GM19239 (cell line): ENCODE measurements at places on chromosomes 4 and X.

GRCh38 chrX:120299928-120300327 lies 11.3 kb downstream of the TMEM255A start:
- no peak for DNase-seq

GRCh38 chr4:114229706-114230105 lies 250.3 kb upstream of the ARSJ start:
- DNase-seq = no peak

GRCh38 chr4:185991770-185992169 lies 77.2 kb upstream of the TLR3 start:
- no peak for DNase-seq

DNA sequence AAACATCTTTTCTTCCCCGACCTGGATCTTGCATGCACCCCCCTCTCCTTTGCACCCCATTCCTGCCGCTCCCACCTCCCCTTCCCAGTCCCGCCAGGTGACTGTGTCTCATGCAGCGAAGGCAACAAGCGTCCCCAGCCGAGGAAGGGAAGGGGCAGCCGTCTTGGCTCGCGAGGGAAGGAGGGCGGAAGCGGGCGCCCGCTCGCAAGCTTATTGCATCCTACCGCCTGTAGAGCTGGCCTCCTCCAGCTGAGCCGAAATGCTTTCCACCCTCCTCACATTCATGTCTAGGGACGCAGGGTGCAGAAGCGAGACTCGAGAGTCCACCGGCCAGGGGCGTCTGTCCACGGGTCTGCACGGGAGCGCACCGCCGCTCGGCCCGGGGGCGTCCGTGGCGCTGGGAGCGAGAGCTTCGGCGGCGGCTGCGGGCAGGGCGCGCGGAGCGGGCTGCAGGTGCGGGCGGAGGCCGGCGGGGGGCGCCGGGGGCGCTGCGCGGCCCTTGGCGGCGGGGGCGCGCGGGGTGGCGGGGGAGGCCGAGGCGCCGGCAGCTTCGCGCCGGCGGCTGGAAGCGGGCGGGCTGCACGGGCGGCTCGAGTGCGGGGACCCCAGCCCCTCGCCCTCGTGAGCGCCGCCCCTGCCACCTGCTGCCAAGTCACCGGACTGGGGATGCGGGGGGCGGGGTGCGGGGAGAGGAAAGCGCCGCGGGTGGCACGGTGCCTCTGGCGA lies at the start of gene KCNIP4:
Gene KCNIP4, minus strand, starts transcription at position 426 of the 726 bp plus-strand sequence.
- DNase-seq = no peak

- DNase-seq = no peak
These were observed 158.8 kb downstream of the IDS start for GRCh38 chrX:149346306-149346705.

- DNase-seq = no peak
These were observed 1.3 kb downstream of the PARM1 start for GRCh38 chr4:74934016-74934831.

GRCh38 chrX:40104985-40105834 lies 7.5 kb upstream of the BCOR start:
- no peak for DNase-seq

DNA sequence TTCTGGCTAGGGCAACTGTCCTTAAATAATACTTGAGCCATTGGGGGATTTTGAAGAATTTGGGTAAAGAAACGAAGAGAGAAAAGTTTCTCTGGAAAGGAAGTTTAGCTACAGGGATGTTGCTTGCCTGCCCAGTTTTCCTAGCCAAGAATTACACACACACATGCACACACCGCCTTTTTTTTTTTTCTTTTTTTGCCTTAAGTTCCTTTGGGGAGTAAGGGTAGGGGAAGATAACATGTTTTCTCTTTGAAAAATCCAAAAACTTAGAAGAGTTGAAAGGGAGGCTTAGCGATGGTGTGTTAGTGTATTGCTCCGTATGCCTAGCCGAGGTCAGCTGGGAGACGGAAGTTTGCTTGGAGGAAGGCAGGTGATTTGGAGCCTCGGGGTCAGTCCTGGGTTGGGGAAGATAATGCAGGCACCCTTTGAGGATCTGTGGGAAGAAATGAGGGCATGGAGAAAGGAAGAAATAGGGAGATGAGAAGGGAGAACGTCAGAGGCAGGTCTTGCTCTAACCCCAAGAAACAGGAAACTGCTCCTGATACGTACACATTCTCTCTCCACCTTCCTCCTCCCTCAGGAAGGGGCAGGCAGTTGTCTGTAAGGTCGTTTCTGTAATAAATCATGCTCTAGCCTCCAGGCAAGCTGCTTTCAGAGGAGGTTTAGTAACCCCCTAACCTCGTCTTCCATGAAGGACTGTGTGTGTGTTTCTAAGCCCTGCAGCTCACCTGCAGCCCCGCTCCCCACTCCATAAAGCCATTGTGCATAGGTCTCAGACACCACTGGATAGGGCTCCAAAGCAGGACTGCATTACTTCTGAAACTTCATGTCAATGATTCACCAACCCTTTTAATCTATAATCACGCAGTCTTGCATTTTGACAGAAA lies 10.5 kb downstream of the KLF3 start:
- no peak for DNase-seq

GRCh38 chr4:27081675-27082586 lies 221.3 kb downstream of the STIM2 start:
- peak; percentile 12 for DNase-seq

GRCh38 chr4:25580633-25581467 lies 74.8 kb upstream of the SLC34A2 start:
- no peak for DNase-seq

DNA sequence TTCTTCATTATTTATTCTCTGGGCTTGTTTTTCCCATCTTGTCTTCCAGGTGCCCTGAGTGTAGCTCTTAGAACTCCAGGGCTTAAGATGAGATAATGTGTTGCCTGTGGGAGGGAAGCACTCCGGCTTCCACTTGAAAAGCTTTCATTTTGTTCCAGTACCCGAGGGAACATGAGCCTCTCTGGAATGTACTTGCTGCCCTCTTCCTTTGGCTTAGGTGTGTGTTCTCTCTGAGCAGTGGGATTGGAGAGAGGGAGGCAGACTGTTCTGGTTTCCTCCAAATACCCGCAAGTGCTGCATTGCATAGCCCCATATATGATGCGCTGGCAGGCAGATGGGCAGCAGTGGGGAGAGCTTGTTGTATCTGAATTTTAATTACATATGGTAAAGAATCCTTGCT lies 861 bp upstream of the DTHD1 start:
- DNase-seq = no peak

DNA sequence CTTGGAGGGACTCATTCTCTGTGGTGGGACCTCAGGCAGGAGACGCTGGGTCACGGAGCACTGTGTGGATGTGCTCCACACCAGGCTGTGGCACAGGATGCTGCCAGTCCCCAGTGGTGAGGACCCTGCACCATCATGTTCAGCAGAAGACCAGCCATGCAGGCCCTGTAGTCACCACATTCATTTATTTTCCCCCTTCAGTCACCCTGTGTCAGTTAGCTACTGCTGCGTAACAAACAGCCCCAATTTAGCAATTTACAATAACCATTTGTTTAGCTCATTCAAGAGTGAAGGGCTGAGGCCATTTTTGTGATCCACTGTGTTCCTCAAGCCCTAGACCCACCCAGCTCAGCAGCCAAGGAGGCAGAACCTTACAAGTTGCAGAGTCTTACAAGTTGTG lies 23.6 kb upstream of the ADRA2C start:
- no peak for DNase-seq

- no peak for DNase-seq
These were observed 944.7 kb upstream of the NDST4 start for GRCh38 chr4:116058129-116058528.

DNA sequence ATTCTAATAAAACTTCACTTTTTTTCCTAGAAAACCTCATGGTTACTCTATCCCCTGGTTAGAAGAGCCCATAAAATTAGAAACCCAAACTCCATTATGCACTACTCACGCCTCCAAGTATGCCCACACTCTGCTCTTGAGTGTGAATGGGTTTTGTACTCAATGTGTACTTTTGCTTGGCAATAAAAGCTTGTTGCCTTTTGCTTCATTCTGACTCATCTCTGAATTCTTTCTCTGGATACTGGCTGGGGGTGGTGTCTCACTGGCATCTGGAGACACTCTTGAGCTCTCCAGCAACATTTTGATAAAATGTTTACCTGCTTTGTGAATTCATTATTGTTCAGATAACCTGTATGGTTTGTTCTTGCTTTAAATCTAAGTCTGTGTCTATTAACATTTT lies 963.3 kb downstream of the TRAM1L1 start:
- DNase-seq = no peak

GRCh38 chrX:153379971-153380581 lies 21.1 kb downstream of the PNMA6E start:
- DNase-seq = no peak

GRCh38 chr4:43496602-43497001 lies 604.1 kb downstream of the GRXCR1 start:
- DNase-seq = no peak

- no peak for DNase-seq
These were observed 88.8 kb downstream of the MAPK10 start for GRCh38 chr4:86271057-86271456.

DNA sequence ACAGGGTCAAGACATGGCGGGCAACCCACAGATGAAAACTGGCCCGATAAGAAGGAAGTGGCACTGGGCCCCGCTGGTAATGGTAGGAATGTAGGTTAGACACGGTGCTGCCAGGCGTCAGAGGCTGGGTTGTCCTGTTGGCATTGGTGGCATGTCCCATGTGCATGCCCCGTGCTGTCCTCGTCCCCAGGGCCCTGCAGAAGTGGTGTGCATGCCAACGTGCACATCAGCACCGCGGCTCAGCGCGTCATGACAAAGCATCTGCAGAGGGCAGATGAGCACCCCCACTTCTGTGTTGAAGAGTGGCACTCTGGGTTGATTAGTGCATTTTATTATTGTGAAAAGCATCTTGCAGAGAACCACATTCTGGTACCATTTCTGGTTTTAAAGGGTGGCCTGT lies 35.6 kb downstream of the NELFA start:
- DNase-seq = no peak

GRCh38 chr4:182193311-182193710 lies 49.9 kb upstream of the TENM3 start:
- no peak for DNase-seq

- no peak for DNase-seq
These were observed 320.4 kb upstream of the KLF3 start for GRCh38 chr4:38343608-38344007.

DNA sequence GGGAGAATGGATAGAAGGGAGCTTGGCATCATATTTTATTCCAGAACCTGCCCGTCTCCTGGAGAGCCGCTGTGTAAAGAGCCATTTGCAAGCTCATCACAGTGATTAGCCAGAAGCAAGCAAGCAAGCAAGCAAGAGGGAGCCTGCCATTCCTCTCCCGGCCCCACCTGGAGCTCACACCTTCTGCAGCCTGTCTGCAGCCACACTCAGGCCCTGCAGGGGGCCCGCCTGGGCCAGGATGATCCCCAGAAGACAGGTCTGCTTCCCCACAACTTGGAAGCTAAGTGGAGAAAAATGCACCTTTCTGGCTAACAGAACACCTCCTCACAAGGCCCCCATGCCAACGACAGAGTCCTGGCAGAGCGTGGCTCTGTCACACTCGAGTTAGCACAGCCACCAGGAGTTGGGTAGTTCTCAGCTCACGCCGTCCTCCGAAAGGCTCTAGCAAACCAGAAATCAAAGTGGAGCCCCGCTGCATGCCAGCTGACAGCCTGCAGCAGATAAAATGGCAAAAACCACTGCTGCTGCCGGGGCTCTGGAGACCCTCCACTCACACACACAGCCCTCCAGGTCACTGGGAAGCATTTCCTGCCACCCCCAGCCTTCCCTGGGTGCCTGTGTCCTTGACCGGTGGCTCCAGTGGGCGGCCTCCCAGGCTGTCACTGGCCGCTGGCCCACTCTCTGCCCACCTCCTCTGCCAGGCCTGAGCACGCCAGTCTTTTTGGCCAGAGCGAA lies 54.9 kb downstream of the DCTD start:
- no peak for DNase-seq

DNA sequence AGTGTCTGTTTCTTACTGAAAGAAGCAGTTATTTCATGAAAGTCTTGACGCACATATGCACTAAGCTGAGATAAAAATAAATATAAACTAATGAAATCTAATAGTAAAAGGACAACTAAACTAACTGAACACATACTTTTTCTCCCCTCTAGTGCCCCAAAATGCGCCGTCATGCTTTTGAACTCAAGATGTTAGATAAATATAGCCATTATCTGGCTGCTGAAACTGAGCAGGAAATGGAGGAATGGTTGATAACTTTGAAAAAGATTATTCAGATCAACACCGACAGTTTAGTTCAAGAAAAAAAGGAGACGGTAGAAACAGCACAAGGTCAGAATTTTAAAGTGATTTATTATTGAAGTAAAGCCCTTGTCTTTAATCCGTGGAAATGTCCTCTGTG lies 70.2 kb downstream of the DOCK11 start:
- no peak for DNase-seq

GRCh38 chr4:38071801-38072431 lies 111.7 kb downstream of the PTTG2 start:
- DNase-seq = no peak

DNA sequence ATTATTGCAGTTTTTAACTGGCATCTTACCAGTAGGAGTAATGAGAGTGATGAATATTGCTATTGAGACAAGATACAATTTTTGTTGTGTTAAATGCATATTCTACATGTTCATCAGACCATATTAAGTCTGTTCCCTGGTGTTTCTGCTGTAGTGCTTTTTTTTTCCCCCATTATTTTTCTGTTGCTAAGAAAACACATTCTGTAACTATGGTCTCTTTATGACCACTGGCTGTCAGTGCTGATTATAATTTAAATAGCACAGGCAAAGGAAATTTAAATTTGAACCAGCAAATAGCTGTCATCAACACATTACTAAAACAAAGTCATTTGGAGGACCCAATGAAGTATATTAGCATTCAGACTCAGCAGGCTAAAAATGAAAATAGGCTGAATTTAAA lies 98.3 kb upstream of the ANKRD50 start:
- no peak for DNase-seq

DNA sequence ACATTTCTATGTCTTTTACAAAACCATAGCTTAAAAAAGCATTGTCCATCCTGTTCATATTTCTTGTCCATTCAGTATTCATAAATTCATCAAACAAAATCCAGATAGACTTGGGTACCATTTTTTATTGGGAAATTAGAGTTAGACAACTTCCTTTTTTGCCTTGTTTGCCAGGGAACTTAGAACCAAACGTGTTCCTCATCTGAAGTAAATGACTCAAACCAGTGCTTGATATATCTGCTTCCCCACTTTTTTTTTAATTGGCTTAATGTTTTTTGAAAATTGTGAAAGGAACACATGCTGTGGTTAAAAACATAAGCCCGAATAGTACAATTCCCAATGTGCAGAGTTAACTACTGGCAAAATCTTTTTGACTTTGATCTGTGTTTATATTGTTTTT lies 44.2 kb downstream of the DLG3 start:
- DNase-seq = no peak

DNA sequence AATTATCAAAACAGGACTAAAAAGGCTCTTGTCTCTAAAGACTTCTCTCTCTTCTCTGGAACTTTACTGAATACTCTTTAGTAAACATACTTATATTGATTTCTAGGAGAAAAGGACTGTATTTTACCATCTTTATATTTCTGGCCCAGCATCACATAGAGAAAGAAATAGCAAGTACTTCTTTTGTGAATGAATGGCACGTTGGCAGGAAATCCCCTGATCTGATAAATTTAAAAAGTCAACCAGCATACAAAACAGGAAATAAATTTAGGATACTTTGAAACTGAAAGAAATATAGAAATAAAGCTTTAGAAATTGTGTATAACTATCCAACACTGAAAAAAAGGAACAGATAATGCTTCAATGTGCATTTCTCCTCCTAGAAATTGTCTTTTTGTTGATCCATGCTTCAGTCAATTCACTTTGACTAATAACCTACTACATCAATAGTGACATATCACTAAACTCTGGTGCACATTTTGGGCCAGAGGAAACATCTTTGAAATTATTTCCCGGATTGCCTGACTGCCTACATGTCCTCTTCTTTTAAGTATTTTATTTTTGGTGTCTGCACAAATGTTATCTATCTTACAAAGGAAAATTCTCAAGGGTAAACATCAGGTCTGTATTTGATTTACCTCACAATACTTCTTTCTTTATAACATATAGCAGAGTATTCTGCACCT lies 183.5 kb upstream of the FSTL5 start:
- no peak for DNase-seq
